ENCODE measurements at places on chromosomes 6 and 20. TPM values are rescaled to one million over a fixed set of nuclear protein-coding genes. Genes with fewer than 3 reads are reported as not detected.

- no peak for DNase-seq
Observed at GRCh38 chr6:6972456-6972855, 135.3 kb upstream of the RREB1 start.

- no peak for DNase-seq
Observed at GRCh38 chr20:57102160-57102559, 164.3 kb downstream of the BMP7 start.

DNA sequence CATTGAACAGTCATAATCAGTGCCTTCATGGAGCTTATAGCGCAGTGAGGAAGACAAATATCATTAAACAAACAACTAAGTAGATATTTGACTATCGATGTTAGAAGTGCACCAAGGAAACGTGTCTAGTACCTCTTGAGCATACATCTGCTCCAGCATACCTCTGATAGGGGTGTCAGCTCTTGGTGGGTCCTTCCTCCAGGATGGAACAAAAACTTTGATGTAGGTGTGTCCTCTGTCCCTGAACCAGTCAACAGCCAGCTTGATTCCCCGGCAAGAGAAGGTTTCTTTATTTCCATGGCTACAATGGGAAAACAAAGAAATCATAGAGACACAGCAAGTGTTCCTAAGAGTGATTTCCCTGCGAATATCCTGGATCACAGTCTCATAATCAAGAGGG is 23.1 kb downstream of the ZC3H12D start:
- DNase-seq: no peak

DNA sequence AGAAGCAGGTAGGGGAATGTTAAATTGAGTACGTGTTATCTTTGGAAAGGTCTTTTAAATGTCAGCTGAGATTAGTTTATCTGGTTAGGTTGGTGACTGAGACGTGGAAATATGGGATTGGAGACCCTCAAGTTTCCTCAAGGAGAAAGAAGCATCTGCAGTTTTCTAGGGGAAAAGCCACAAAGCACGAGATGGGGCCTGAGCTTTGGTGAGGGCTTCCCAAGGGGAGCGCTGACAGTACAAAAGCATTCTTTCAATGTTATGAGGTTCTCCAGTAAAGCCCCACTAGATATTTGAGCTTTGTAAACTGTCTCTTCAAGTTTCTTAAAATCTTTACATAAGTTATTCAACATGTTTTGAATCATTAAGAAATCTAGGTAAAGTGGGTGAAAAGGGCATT is 19.6 kb upstream of the HS3ST5 start:
- DNase-seq: no peak

DNA sequence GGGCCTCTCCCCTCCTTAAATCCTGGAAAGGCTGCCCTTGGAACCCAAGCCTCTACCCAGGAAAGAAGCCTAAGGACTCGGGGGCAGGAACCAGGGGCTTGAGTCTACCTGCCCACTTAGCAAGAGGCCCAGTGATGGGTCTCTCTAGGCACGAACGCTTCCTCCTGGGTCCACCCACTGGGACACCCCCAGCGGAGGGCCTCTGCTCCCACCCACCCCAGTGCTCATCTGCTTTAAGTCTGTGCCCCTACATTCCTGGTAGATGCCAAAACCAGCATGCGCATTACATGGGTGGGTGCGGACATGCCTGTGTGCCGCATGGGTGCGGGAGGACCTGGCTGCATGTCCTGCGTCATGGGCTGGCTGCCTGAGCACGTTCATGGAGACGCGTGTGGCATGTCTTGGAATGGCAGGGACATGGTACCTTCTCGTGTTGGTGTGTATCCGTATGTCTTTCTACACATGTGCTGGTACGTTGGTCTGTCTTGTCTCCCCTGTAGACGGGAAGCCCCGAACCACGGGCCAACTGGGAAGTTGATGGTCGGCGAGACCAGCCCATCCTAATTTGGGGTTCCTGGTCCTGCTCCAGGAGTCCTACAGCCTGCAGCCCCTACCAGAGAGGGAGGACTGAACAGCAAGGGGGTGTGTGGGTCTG is 29.3 kb downstream of the SNPH start:
- no peak for DNase-seq

GRCh38 chr6:35601331-35602132 is 87.2 kb downstream of the FKBP5 start:
- no peak for DNase-seq

GRCh38 chr20:1895674-1896483 is 672 bp downstream of the SIRPA start:
- no peak for DNase-seq

DNA sequence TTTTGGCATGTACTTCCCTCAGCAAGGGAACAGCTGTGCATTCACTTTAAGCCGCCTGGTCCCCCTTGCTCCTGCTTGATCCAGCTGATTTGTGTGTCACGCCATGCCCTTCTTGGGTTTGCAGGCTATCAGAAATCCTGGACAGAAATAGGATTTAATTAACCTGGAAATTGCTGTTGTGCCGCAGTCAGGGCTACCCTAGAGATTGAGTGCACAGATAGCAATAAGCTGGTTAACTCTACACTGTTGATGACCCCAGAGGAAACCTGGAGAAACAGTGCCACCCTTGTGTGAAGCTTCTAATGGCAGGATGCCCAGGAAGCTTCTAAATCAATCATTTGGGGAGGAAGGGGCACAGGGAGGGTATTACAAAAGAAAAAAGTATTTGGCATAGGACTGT is 199.0 kb downstream of the JARID2 start:
- DNase-seq: no peak

DNA sequence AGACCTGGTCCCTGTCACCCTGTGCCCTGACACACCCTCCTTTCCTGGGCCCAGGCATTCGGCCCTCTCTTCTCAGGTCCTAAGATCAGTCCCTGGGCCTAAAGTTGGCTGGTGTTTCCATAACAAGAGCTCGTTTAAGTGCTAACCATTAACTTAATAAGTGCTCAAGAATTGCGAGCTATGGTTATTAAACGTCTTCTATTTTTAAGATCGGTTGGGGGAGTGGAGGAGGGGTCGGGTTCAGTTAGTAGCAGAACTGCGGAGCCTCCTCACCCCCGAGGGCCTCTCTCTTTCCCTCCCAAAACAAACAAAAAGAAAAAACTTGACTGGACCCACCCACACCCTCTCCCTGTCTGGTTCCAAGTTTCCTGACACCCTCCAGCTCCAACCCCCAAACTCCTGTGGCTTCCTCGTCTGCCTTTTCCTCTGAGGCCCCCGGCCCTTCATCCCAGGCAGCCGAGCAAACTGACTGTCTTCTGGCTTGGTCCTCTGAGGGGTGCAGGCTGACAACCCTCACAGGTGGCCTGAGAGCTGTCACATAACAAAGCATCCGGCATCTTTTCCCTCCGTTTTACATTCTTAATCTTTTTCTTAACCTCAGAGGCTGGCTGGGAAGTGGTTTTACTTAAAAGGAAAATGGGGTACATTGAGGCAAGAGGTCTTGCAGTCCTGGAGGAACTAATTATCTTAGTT is 2.0 kb downstream of the STK35 start:
- no peak for DNase-seq

DNA sequence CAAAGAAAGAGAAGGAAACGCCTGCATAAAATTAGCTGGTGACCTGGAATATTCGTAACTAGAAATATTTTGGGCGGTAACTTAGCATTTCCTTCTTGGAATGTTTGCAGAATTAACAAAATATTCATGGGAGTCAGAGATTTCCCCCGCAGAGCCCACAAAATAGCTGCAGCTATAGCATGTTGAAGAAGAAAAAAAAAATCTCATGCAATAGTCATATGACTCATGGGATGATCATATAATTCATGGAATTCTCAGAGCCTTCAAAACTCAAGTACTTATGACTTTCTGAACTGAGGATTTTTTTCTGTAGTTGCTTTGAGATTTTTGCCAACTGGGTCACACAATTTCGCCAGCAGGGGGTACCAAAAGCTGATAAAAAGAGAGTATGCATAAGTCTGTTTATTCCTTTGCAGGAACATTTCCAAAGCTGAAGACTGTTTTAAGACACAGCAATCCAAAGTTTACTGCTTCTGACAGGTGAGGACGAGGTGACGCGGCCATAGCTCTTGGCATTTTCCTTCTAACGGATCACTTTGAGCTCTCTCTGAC is 586.0 kb upstream of the CHD6 start:
- peak; percentile 19 for DNase-seq

DNA sequence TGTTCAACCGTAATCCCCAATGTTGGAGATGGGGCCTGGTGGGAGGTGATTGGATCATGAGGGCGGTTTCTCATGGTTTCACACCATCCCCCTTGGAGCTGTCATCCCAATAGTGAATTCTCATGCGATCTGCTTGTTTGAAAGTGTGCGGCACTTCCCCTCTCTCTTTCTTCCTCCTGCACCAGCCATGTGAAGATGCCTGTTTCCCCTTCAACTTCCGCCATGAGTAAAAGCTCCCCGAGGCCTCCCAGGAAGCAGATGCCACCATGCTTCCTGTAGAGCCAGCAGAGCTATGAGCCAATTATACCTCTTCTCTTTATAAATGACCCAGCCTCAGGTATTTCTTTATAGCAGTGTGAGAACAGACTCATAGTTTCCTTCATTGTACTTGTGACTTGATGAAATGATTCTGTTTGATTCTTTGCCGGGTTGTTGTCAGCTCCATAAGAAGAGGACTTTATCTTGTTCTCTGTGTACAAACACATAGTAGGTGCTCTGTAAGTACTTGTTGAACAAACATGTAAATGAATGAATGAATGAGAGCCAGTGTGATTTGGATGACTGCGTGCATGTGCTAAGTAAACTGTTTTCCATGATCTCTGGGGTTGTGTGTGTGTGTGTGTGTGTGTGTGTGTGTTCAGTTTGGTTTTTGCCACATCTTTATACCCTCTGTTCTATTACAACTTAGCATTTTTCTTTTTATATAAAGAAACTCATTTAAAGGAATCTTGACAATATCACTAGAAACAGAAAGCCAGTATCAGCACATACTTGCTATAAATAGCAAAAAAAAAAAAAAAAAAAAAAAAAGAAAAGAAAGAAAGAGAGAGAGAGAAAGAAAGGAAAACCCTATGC is 22.5 kb upstream of the PTGIS start:
- no peak for DNase-seq

GRCh38 chr20:3732327-3733118 is at the start of gene HSPA12B:
Gene HSPA12B, plus strand, starts transcription at chr20:3732685. Its CDS starts 5,990 bp downstream, at chr20:3738675.
- peak; percentile 30 for DNase-seq

DNA sequence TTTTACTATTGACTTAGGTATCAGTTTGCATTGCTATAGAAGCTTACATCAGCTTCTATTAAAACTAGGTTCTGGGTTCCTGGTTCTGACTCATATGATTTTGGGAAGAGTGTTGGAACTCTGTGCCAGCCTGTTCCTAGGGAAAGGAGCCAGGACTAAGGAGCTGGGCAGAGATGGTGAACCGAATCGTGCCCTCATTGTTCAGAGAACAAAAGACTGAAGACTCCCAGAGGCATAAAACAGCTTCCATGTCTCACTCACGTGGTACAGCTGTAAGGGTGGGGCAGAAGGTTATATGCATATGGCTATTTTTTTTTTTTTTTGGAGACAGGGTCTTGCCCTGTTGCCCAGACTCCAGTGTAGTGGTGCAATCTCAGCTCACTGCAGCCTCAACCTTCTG is 89.1 kb upstream of the THBS2 start:
- no peak for DNase-seq

DNA sequence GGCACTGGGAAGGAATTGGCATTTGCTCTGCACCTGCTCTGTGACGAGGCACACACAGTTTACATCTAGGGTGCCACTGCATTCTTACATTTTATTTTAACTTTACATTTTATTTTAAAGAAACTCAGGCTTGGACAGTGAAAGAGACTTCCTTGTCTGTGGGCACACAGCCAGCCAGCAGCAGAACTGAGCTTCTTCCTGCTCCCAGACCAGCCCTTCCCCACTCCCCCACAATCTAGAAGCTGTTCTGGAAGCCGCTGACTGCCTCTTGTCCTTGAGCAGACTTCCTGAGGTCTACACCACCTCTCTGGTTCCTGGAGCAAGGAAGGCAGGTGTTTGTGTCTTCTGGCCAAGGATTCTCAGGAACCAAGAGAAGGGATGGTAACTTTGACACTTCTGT is 27.9 kb upstream of the CD93 start:
- DNase-seq: peak; percentile 48

- DNase-seq: peak; percentile 62
Observed at GRCh38 chr6:6885521-6886170, 222.1 kb upstream of the RREB1 start.

DNA sequence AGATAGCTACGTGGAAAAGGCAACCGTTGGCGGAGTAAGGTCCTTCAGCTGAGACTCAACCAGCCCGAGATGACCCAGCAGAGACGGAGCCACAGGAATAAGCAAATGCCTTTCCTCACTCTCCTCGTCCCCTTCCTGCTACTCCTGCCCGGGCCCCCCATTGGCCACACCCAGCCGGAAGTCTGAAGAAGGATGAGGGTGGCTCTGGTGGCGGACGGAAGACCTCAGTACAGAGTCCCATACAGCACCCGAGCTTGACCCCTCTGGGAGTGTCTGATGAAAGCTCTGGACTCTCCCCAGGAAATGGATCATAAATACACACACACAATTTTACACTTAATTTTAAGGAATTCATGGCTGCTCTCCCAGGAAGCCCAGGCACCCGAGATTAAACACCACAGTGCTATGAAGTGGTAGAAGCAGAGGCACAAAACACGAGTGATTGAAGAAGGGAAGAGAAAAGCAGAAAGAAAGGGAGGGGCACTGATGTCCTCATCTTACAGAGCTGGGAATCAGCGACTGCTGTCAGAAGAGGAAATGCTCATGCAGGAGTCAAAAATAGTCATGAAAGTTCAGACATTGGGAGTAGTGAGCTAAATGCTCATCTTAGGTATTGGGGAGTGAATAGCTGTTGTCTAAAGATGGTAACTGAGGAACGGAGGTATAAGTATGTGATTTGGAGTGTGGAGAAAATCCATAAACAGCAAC is 125.6 kb downstream of the BANF2 start:
- no peak for DNase-seq

- DNase-seq: no peak
Observed at GRCh38 chr20:2698912-2699311, 6.3 kb downstream of the EBF4 start.

GRCh38 chr20:53642196-53643030 is 48.8 kb upstream of the ZNF217 start:
- DNase-seq: no peak

Gene NFATC2
- total RNA-seq: 2.0 TPM

Gene PAK5
- not detected for total RNA-seq

Gene MYLK4
- 1.1 TPM for total RNA-seq

Gene EDN1
- total RNA-seq: 3.3 TPM

Gene MICA
- total RNA-seq: 6.1 TPM

Gene SUPT3H
- 3.7 TPM for total RNA-seq

Gene CAGE1
- not detected for total RNA-seq

Gene PREP
- 26.8 TPM for total RNA-seq

Gene FAM209B
- not detected for total RNA-seq

Gene PKIB
- total RNA-seq: 0.26 TPM

Measured in heart right ventricle (tissue), 16 donors.